Heart right ventricle (tissue), 16 donors: ENCODE measurements at places on chromosomes 3 and 15. TPM values are rescaled to one million over a fixed set of nuclear protein-coding genes. Genes with fewer than 3 reads are reported as not detected.

- H3K4me3 ChIP-seq = no peak overlapping the region
- no peak for DNase-seq
- no peak overlapping the region for H3K27ac ChIP-seq
- no peaks in the 10 kb centered on the region for H3K27me3 ChIP-seq
- no peaks in the 10 kb centered on the region for H3K36me3 ChIP-seq
Measured at GRCh38 chr3:182451871-182452270, 341.4 kb upstream of the ATP11B start.

- no peaks in the 10 kb centered on the region for H3K27me3 ChIP-seq
- no peak overlapping the region for H3K27ac ChIP-seq
- H3K4me1 ChIP-seq = no peaks in the 10 kb centered on the region
Measured at GRCh38 chr3:192121923-192122322, 605.4 kb downstream of the FGF12 start.

DNA sequence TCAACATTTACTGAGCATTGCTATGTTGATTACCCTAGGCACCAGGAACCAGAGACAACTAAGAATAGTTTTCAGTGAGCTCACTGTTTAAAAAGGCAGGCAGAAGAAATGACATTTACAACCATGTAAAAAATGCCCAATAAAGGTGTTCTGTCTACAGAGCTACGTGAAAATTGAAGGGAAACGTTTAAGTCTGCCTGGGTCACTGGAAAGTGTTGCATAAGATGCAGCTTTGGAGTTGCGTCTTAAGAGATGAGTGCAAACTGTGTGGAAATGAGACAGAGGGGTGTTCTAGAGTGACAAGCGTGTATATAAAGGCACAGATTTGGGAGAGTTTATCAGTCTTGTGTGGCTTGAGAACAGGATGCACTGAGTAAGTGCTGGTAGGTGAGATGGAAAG, 278.7 kb upstream of the GOLGA6L4 start:
- H3K36me3 ChIP-seq = peaks cover 9% of the 10 kb centered on the region
- DNase-seq = no peak
- no peak overlapping the region for H3K27ac ChIP-seq
- H3K4me3 ChIP-seq = no peak overlapping the region

STAC gene
- 0.25 TPM for total RNA-seq

IMPG2 gene
- total RNA-seq = 0.21 TPM

TRPM1 gene
- total RNA-seq = not detected

ZNF80 gene
- not detected for total RNA-seq

PARP16 gene
- total RNA-seq = 5.0 TPM

EOMES gene
- total RNA-seq = not detected
